Cardiac atrium fibroblast (primary cell): ENCODE measurements at places on chromosomes 7 and 10. TPM values are rescaled to one million over a fixed set of nuclear protein-coding genes. Genes with fewer than 3 reads are reported as not detected.

Gene ADAMTS14
- 0.18 and 1.3 TPM in 2 replicates for total RNA-seq

Gene HSPA12A
- total RNA-seq, result 1.6 and 4.2 TPM in 2 replicates

Gene PKD2L1
- total RNA-seq, result not detected in 2 replicates

Gene ECD
- 23.5 and 28.4 TPM in 2 replicates for total RNA-seq

Gene RPEL1
- total RNA-seq, result under 0.01 TPM in 1 of 2 replicates, not detected in the other
